Mucosa of gallbladder (tissue), 1 donor: ENCODE measurements at places on chromosomes 3 and 15.
A peak's percentile ranks its signal among the peaks of the same experiment; 100 is the strongest.

DNA sequence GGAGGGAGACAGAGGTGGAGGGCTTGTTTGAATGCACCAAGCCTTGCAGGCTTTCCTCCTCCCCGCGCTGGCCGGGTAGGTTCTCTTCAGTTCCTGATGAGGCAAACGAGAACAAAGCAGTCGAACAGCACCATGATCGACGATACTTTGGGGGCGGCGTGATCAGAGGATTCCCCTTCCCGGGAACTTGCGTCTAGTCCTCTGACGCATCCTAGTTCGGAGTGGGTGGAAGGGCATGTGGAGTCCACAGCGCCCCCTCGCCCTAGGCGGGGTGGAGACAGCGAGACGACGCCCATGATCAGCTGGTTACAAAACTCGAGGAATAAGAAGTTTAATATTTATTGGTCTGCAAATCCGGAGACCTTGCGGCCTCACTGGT, 452 bp upstream of the SV2B start:
- no peak for DNase-seq

- peak; percentile 93 for DNase-seq
Observed at GRCh38 chr15:40340740-40341400, at the start of gene CCDC9B. CCDC9B (minus strand) TSS chr15:40340939; CDS start chr15:40340819, 120 bp downstream.

DNA sequence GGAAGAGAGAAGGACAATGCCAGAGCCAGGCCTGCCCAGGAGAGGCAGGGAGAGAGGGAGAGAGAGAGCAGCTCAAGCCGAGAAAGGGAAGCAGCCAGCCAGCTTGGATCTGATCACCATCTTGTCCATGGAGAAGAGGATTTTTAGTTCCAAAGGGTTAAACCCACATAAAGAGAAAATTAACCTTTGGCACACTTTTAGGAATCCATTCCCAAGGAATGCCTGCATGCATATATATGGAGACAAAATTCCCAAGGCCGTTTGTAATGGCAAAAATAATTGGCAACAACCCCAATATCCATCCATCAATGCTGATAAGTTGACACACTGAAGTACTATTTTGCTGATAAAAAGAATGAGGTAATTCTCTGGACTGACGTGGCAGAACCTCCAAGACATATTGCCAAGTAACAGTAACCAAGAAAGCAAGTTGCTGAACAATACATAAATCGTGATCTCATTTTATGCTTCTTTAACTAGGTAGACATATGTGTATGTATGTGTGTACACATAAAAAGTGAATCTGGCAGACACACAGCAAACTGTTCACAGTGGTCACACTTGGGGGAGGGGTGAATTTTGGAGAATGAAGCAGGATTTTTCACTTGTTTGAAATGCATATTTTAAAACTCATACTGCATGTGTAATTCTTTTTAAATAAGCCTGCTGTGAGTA, 7.5 kb upstream of the STRA6 start:
- no peak for DNase-seq

GRCh38 chr3:24830230-24831152, 335.8 kb upstream of the THRB start:
- DNase-seq, result no peak

DNA sequence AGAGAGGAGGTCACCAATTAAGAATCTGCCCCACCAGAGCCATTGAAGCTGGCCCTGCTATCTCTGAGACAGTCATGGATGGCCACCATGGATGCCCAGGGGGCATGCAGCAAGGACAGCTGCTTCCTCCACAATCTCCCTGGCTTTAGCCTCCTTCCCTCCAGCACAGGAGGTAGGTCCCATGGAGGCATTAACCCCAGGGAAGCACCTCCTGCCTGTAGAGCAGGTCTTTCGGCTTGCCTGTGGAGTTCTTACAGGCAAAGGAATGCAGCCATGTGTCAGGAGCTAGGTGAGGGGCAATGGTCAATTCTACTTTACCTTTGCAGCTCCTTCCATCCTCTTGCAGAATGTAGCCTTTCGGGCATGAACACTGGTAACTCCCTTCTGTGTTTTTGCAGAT, 93.8 kb downstream of the DUT start:
- no peak for DNase-seq

DNA sequence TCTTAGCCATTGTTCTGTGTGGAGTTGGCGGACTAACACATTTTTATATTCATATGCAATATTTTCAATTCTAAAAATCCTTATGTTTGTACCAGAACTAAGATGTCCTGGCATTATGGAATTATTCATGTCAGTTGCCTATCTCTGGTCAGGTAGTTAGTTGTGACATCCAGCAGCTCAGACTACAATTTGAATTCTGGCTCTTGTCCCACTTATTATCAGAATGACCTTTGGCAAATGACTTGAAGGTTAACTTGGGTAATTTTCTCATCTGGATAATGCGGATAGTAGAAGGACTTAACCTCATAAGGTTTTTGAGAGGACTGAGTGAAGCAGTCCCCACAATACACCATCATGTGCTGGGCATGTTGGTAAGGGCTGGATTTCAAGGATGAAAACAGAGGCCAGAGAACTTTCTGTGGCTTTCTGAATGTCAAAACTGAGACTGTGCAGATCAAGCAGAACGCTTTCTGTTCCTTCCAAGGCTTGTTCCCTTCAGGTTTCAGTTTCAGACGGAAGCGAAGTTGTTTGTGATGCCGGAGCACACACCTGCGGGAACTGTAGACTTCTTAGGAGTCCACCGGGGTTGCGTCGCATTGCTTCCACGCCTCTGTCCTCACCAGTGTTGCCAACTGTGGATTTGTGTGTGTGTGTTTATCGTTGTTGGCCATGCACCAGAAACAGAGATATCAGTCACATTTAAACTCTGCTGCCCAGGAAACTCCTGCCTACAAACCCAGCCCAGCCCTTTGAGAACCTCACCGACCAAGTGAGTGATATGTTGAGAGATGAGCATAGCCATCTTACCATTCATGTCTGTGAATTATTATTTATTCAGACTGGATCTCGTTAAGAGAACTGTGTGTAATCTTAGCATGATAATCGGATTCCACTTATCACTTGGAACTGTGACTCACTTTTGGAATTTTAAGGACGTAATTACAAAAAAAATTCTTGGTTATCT, 76.0 kb downstream of the PTPRG start:
- peak; percentile 59 for DNase-seq

DNA sequence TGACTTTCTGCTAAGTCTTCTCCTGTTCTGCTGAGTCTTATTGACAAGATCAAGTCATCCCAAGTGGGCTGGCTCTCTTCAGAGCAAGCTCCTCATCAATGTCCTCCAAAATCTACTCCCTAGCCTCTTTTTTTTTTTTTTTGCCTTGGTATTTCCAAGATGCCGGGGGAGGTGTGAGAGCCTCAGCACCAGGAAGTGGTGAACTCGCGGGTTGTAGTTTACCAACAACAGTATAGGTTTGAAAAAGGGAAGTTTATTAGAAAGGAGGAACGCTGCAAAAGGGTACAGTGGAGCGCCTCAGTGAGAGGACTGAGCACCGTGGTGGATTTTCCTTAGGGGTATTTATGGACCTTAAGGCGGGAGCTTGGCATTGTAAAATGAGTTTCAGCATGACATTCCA, 94.3 kb upstream of the SGO1 start:
- no peak for DNase-seq

DNA sequence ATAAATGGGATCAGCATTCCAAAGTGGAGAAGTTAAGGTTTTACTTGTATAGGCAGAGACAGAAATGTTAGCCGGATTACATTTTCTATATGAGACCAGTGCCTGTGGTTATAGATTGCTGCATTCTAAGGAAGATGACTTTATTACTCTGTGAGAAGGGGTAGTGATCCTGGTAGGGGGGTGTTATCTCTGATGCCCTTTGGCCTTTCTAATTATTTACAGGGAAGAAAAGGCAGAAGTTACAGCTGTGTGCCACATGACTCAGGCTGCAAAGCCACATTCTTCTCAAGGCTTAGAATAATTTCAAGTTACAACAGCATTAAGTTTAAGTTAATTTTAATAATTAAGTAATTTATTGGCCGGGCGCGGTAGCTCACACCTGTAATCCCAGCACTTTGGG, 2.2 kb upstream of the TMC3 start:
- no peak for DNase-seq

- DNase-seq, result no peak
Observed at GRCh38 chr15:85037641-85038040, 56.0 kb downstream of the PDE8A start.

DNA sequence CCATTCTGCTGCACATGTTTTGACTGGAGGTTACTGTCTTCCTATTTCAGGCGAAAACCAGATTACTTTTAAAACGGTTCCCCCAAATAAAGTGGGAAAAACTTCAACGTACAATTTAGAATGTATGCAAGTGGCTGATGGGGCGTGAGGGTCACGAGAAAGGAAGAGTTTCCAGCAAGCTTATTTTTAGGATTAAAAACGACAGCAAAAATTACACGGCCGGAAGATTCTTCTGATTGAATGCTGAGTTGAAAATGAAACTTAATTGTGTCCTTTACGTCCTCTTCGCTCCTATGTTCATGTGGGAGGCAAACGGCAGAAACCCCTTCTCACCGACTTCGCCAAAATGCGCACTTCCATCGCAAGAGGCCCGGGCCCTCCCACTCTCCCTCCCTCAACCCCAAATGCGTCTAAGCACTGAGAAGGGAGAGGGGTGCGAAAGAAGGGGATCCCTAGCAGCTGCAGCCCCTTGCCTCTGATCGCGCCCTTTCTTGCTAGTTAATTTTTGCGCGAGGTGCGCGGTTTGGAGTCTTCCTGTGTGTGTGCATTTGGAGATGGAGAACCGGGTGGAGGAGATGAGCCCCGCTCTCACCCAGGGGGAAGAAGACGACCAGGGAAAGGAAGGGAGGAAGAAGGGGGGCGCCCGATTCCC, 656 bp downstream of the CD47 start:
- DNase-seq, result peak; percentile 17

GRCh38 chr3:69204315-69204957, 82.0 kb upstream of the LMOD3 start:
- no peak for DNase-seq

- DNase-seq, result no peak
Observed at GRCh38 chr3:45858809-45859543, 17.1 kb upstream of the LZTFL1 start.

- DNase-seq, result no peak
Observed at GRCh38 chr3:186330772-186331460, 31.1 kb downstream of the DGKG start.

- DNase-seq, result no peak
Observed at GRCh38 chr3:133938770-133939462, 43.2 kb upstream of the RAB6B start.

DNA sequence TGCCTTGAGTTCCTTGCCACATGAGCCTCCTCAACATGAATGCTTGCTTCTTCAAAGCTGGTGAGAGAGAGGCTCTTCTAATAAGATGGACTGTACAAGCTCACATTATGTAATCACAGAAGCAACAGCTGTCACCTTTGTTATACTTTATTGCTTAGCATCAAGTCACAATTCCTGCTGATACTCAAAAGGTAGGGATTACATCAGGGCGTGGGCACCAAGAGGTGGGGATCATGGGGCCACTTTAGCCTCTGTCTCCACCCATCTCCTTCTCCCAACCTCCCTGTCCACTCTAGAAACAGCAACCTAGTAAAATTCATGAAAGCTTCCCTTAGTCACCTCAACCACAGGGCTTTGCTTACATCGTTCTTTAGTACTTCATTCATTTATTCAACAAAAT, 95.9 kb downstream of the FAM43A start:
- no peak for DNase-seq

GRCh38 chr3:154976072-154976983, 103.8 kb upstream of the MME start:
- no peak for DNase-seq

DNA sequence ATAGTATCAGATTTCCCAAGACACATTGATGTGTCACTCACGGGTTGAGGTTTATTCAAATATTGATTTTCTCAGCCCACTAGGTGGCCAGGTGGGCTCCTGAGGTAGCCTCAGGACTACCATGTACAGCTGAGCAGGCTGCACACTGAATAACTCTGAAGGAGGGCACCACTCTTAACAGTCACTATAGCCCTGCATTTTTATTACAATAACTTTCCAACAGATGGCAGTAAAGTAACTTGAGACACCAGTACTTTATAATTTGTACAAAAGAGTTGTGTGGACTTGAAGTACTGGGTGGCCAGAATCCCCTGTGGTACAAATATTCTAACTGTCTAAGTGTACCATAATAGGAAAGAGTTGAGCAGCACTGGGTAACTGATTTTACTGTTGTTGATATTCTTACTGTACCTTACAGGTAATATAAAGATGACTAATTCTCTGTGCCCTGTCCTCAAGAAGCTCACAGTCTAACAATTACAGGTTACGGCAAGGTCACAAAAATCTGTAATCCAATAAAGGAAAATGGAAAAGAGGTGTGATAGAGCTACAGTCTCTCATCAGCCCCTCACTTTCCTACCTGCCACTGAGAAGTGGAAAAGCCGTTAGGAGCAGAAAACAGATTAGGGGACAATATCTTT, 76.0 kb downstream of the ETFA start:
- DNase-seq, result no peak

DNA sequence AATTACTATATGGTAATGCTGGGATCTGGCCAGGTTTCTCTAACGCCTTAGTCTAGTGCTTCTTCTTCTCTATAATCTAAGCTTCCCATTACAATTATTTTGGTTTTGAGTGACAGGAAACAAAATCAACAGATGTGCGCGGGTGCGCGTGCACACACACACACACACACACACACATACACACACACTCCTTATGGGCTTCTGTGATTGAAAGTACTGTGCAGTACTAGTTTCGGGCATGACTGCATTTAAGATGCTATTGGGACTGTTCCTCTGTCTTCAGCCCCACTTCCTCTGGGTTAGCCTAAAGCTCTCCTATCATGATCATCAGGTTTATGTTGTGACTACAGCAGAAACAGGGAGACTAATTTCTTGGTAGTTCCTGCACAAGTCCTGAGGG, 32.2 kb downstream of the EPHB1 start:
- no peak for DNase-seq

DNA sequence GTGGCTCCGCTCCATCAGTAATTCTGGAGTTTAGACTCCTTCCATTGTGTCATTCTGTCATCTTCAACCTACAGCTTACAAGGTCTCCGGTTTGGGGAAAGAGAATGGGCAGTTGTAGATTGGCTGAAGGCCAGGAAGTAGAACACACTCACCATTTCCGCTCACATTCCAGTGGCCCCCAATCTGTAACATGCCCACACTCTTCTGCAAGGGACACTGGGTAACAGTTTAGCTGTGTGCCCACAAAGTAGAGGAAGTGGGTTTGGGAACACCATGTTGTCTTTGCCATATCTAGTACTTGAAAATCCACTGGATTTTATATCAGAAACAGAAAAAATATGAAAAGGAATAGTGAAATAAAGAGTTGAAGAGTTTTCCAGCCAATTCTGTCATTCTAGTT, 153.5 kb downstream of the SV2B start:
- no peak for DNase-seq
